HTR-8/SVneo (cell line): ENCODE measurements at places on chromosomes 4 and X.

- DNase-seq = no peak
Measured at GRCh38 chr4:171288816-171289432, 524.3 kb upstream of the GALNTL6 start.

- DNase-seq = no peak
Measured at GRCh38 chrX:10939424-10939823, 171.7 kb upstream of the HCCS start.

DNA sequence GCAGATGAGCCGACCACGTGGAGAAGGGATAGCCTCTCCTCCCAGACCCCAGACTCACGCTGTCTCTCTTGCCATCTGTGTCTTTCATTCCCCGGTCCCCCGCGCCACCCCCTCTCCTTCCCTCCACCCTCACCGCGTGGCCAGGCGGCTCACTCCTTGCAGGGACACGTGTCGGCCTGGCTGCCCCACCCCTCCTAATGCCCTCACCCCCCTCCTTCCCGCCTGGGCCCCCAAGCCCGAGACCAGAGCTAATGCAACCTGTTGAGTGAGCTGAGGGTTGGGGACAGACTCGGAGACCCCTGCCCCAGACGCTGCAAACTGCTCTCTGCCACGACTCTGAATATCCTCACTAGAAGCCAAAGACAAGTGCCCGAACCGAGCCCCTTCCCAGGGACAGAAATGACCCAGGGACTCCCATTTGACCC lies 1.8 kb downstream of the SLC38A5 start:
- no peak for DNase-seq

DNA sequence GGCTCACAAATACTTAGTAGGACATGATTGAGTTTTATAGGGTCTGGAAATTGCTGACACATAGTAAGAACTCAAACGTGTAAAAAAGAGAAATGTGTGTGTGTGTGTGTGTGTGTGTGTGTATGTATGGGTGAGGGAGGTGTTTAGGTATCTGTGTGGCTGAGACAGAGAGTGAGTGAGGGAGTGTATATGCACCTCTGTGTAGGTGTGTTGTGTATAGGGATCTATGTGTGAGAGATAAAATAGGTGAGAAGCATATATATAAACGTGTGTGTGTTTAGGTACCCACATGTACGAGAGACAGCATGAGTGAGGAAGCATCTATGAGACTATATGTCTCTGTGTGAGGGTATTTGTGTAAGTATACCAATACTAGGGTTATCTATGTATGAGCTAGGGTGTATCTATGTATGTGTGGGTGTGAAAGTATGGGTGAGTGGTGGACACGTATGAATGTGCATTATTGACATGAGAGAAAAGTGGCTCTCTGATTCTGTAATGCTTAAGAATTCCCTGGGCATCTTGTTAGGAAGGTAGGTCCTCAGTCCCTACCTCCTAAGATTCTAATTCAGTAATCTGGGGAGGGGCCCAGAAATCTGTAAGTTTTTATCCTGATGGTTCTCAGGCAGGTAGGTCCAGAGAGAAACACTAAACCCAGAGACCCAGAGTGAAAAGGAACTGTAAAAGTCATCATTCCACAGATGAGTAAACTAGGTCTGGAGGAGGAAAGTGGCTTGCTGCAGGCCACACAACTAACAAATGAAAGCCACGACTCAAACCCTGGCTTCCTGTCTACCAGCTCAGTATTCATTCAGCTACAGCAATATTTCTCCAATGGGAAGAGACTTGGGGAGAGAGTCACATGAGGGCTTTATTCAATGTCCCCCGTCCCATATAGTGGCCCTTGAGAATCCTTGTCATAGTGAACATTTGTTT lies 237.0 kb downstream of the IDS start:
- DNase-seq = no peak

DNA sequence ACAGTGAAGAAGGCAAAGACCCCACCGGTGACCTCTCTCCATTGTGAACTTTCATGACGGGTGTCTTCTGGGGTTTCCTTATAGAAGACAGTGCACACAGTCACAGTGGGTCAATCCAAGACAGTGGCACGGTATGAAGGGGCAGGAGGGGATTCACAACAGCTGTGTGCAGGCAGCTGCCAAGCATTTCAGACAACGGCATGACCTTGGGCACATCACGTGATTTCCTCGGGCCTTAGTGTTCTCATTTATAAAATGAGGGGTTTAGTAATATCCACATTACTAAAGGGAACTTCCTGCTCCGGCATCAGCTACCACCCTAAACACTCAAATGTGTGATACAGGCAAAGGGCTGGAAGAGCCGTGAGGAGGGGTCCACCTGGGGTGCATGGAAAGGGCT lies 42.9 kb downstream of the RBM47 start:
- DNase-seq = no peak

- DNase-seq = peak; percentile 2
Measured at GRCh38 chr4:96913441-96914080, 1073.7 kb downstream of the PDHA2 start.

- DNase-seq = peak; percentile 25
Measured at GRCh38 chr4:156169011-156169410, 215.3 kb upstream of the CTSO start.

GRCh38 chr4:85492336-85492735 lies 17.4 kb downstream of the ARHGAP24 start:
- no peak for DNase-seq

- DNase-seq = no peak
Measured at GRCh38 chrX:132333351-132333750, 114.1 kb upstream of the RAP2C start.

DNA sequence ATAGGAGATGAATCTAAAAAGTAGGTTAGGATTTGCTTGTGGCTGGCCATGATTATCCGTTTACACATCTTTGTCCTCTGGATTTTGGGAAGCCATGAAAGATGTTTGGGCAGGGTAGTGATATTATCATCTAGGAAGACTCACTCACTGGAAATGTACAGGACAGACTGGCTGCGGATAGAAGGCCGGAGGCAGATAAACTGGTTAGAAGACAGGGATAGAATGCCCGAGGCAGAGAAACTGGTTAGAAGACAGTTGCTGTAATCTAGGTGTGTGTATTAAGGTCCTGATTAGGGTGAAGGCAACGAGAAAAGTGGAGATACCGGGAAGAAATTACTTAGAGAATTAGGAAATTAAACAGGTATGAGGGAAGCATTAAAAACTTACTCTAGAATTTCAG lies 68.8 kb downstream of the SPRY1 start:
- no peak for DNase-seq

DNA sequence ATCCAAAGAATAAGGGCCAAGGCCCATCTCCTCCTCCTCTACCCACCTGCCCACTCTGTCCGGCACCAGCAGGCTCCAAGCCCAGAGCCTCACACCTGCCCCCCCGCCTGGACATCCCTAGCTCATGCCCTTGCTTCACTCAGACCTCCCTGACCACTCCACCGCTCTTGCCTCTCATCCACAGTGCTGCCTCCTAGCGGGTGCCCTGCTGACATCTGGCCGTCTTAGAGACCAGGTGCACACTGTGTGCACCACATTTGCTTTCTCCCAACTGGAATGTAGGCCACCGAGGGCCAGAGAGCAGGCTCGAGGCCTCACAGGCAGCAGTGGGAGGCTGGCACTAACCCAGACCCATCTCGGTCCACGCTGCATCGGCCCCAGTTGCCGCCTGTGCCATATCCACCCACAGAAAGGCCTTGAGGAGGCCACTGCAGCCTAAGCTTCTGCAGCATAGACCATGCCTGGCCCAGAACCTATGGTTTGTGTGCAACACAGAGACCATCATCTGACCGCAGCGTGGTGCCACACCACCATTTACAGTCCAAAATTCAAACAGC lies 13.5 kb downstream of the LETM1 start:
- no peak for DNase-seq

GRCh38 chr4:4455210-4455865 lies 68.4 kb downstream of the NSG1 start:
- DNase-seq = no peak

DNA sequence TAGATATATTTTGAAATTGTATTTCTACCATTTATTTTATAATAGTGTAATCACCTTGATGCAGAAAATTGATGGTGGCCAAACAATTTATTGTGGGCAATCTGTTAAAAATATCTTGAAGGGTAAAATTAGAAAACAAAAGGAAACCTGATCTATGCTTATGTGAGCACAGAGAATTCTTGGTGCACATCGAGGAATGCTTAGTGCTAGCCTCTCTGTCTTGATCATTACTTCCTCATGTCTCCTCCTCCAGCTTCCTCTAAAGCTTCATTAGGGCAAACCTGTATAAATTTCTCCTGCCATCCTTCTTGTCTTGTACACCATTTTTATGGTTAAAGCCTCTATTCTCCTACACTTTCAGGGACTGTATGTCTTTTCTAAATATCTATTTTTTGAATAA lies 725.8 kb downstream of the RAPGEF2 start:
- no peak for DNase-seq

DNA sequence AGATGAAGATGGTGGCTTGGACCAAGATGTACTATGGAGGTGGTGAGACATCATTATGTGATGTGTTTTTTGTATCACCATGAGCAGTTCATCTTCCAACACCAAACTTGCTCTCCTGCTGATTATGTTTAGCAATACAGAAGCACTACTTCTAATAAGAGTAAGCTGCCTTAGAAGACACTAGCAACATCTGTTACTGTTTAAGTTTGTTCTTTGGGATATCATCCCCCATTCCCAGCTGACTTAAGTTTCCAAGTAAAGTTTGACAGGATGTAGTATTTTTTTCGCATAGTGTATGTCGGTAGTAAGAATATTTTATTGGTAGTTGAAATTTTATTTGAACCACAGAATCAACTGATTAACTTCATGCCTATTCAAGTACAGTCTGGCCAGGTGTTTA lies 123.5 kb upstream of the BMPR1B start:
- DNase-seq = no peak

DNA sequence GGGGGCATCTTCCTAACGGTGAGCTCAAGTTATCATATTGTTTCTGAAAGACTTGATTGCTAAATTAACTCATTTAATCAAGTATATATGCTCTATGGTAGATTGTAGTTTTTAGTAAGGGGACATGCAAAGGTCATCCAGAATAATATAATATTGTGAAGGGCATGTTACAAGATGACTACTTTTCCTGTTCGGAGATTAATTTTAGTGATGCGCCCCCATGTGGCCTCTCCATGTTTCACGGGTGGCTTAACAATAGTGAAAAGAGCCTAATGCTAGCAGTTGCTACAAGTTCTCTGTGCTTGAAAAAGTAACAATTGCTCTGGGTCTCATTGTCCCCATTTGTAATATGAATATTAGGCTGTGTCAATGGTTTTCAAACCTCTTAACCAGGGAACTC lies 12.2 kb downstream of the SMPX start:
- no peak for DNase-seq

DNA sequence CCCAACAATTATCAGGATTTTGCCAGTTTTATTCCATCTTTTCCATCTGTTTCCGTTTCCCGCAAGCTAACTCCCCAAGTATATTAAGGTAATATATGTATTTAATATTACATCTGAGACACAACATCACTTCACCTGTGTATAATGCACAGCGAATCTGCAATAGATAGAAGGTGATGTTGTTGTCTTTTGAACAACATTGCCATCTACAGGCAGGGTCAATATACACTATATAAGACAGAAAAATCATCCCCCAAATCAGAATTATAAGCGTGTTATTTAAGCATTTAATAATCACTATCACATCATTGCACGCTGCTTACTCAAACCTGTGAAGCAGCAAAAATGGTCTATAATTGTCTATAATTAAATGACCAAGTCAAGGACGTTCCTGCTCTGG lies 1115.5 kb downstream of the NLGN4X start:
- no peak for DNase-seq

GRCh38 chr4:173763389-173763788 lies 233.4 kb upstream of the HAND2 start:
- no peak for DNase-seq

DNA sequence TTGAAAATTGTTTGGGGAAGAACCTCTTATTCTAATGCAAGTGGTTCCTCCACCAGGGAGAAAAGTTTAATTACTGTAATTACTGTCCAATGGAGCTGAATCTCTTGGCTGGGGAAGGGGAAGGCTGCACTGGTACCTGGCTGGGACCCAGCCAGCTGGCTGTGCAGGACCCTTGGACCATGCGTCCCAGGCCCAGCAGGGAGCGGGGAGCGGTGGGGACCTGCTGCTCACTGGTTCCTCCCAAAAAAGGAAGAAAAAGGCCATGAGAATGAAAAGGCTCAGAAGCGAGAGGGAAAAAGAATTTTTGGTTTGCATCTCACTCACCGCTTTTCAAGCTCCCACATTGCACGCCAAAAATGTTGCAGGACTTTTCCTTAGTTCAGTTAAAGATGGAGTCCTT lies 333.5 kb downstream of the FAM47B start:
- DNase-seq = no peak

DNA sequence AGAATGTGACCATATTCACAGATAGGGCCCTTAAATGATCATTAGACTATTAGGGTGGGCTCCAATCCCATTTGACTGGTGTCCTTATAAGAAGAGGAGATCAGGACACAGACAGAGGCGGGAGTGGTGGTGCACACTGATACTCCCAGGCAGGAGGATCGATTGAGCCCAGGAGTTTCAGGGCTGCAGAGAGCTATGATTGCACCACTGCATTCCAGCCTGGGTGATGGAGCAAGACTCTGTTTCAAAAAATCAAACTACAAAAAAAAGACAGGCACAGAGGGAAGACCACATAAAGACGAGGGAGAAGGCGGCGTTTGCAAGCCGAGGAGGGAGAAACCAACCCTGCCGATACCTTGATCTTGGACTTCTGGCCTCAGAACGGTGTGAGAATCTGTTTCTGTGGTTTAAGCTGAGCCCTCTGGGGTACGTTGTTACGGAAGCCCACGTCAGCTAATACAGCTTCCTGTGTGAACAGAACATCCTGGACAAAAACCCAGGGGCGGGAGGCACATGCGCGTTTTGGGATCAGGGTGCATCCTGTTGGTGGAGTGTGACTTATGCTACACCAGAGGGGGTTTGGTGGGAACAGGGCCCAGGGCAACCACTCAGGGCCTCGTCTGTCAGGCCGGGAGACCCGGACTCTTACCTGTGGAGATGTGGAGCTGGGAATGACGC lies 211.8 kb upstream of the PSAPL1 start:
- DNase-seq = no peak

DNA sequence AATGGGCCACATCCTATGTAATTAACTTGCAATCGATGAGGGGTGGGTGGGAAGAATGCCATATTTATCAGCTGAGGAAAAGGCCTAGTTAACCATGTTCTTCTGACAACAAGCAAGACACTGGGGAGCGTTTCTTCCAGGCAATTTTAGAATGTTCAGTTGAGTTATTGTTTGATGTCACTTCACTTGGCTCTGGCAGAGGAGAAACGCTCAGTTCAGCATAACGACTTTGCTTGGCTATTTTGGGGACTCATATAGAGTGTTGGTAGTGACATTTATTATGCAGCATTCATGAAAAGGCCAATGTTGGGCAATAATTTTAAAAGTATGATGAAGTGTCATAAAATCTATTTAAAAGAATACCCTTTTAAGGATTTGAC lies 648 bp downstream of the SYNPO2 start:
- no peak for DNase-seq

DNA sequence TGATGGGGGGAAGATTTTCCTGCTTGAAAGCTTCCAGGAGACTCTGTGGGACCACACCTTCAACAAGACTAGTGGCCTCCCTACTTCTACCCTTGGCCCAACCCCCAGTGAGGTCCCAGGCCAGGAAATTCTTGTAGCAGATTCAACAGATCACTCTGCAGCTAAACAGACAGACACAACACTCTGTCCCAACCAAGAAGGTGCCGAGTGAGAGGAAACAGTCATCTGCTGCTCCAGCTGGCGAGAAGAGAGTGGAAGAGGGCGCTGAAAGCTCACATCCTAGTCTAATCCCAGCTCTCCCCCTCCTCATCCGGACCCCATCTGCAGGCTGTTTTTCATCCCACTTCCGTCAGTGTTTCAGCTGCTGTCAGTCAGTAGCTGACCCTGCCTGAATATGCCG lies 63.4 kb downstream of the CHRDL1 start:
- DNase-seq = no peak

GRCh38 chrX:54922547-54922946 lies 1.9 kb downstream of the TRO start:
- no peak for DNase-seq
